ENCODE measurements at places on chromosomes 12 and 14. TPM values are rescaled to one million over a fixed set of nuclear protein-coding genes. Genes with fewer than 3 reads are reported as not detected.

DNA sequence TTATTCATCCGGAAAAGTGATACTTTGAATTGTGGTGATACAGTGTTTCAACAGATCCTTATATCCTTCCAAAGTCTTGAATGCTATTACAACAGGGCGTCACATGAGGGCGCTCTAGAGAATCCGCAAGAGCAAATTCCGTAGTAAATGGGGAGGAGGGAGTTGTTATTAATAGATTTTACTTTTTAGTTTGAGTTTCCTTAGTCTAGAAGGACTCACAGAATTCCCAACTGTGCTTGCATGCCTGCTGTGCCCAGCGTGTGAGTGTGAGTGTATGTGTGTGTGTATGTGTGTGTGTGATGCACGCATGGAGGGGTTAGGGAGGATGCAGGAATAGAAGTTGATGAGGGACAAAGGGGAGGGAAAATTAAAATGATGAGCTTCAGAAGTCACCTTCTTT lies 375.3 kb downstream of the C12orf75 start:
- H3K27ac ChIP-seq, result no peak overlapping the region
- H3K4me1 ChIP-seq, result no peaks in the 10 kb centered on the region
- H3K36me3 ChIP-seq, result no peaks in the 10 kb centered on the region
- H3K27me3 ChIP-seq, result no peaks in the 10 kb centered on the region

GRCh38 chr12:116958402-116959197 lies 47.9 kb downstream of the FBXW8 start:
- H3K27ac ChIP-seq, result no peak overlapping the region
- no peak overlapping the region for H3K4me3 ChIP-seq
- H3K4me1 ChIP-seq, result no peaks in the 10 kb centered on the region
- no peaks in the 10 kb centered on the region for H3K27me3 ChIP-seq

Gene TBX3
- total RNA-seq, result 47.2 TPM

Gene LRTM2
- not detected for total RNA-seq

GRCh38 chr12:6641131-6641530 lies 5.4 kb upstream of the LPAR5 start:
- H3K36me3 ChIP-seq, result no peaks in the 10 kb centered on the region
- no peaks in the 10 kb centered on the region for H3K4me1 ChIP-seq

DNA sequence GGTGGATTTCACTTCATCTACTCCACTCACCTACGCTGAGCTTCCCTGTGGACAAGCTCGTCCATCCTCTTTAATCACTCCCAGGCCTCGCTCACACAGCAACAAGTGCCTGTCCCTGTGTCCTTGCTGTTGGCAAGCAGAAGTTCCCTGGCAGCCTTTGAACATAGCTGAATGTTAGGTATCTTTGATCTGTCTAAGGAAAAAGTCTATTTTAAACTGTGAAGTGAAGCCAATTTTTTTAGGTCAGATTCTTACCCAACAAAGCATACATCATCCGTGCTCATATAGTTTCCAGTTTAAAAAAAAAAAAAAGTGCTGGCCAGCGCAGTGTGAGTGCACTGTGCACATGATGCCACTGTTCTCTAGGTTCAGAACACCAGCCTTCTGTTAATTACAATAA lies 36.3 kb downstream of the PPP2R5C start:
- DNase-seq, result no peak
- no peaks in the 10 kb centered on the region for H3K27me3 ChIP-seq
- no peak overlapping the region for H3K4me3 ChIP-seq
- no peaks in the 10 kb centered on the region for H3K36me3 ChIP-seq

DNA sequence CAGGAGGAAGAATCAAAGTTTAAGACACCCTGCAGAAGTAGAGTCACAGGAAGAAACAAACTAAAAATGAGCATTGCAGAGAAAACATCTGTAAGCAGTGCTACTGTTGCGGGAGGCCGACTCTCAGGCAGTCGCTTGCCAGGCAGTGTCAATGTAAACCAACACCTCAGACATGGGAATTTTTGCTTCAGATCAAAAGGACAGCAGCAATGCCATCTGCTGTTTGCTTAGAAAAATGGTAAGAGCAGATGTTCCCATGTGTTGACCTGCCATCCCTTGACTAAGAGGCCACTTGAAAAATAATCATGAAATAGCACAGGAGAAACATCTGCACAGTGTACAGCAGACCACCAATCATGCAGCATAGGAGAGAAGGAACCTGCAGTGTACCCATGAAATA lies 196.6 kb downstream of the SLC25A21 start:
- no peaks in the 10 kb centered on the region for H3K36me3 ChIP-seq
- peaks cover 55% of the 10 kb centered on the region for H3K4me1 ChIP-seq
- peak; percentile 48 for DNase-seq
- peak overlapping the region; percentile 48 for H3K27ac ChIP-seq
- no peaks in the 10 kb centered on the region for H3K27me3 ChIP-seq
- H3K4me3 ChIP-seq, result no peak overlapping the region

DNA sequence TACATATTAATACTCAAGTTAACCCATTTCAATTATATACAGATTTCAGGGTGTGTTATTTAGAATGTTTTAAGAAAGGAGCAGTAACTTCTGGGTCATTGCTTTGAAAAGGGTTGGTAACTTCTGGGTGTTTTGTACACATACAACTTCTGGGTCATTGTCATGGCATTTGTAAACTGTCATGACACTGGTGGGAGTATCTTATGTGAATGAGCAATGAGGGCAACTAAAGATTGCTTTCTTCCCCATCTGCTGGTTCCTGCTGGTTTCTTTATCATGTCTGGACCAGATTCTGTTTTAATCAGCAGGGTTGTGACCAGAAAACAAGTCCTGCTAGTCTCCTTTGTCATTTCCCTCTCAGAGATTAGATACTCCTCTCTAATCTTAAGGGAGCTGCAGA lies 713.3 kb downstream of the LRFN5 start:
- no peaks in the 10 kb centered on the region for H3K27me3 ChIP-seq
- H3K4me3 ChIP-seq, result no peak overlapping the region

DNA sequence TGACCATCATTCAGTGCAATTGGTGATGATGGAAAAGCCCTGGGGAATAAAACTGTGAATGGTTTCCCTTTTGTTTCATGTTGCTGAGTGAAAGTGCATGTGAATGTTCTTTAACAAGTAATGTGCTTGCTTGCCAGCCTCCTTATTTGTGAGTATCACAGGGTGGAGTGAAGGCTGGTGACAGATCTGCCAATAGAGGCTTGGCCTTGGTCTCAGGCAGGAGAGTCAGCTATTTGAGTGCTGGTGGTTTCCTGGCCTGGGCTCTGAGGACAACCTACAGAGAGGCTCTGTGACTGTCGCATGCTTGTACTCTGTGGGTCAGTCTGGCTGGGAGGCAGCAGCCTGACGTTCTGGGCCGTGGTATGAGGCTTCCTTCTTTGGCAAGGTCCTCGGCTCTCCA lies 20.7 kb downstream of the KRT85 start:
- H3K27ac ChIP-seq, result no peak overlapping the region
- H3K4me1 ChIP-seq, result peaks cover 34% of the 10 kb centered on the region
- DNase-seq, result no peak
- no peaks in the 10 kb centered on the region for H3K27me3 ChIP-seq

GRCh38 chr14:69880044-69880487 lies 850 bp downstream of the SMOC1 start:
- no peak for DNase-seq
- H3K4me3 ChIP-seq, result no peak overlapping the region
- no peaks in the 10 kb centered on the region for H3K27me3 ChIP-seq
- H3K4me1 ChIP-seq, result no peaks in the 10 kb centered on the region
- no peak overlapping the region for H3K27ac ChIP-seq
- H3K36me3 ChIP-seq, result no peaks in the 10 kb centered on the region

DNA sequence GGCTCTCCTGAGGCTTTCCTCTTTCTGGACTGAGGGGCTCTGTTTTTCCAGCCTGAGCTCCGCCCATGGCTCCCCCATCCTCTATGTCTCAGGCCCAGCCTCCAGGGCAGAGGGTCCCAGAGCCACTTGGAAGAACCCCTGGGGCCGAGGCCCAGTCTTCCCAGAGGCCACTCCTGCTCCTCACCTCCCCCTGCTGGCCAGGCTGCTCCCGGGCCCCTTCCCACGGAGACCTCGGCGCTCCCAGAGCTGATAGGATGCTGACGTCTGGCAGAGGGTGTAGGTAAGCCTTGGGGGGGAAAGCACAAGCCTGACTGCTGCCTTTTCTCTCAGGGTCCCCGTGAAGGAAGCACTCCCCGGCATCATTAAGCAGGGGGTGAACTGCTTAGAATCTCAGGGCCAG lies 51.4 kb downstream of the ERH start:
- H3K36me3 ChIP-seq, result no peaks in the 10 kb centered on the region
- peak; percentile 68 for DNase-seq
- no peak overlapping the region for H3K4me3 ChIP-seq
- no peaks in the 10 kb centered on the region for H3K27me3 ChIP-seq

Gene TESPA1
- total RNA-seq, result not detected
